Testis (tissue), 5 donors: ENCODE measurements at places on chromosomes 5 and 9. TPM values are rescaled to one million over a fixed set of nuclear protein-coding genes. Genes with fewer than 3 reads are reported as not detected.

PCDHA12 gene
- 1.9 TPM for polyA plus RNA-seq

PCDHGA7 gene
- polyA plus RNA-seq, result 1.6 TPM

DNA sequence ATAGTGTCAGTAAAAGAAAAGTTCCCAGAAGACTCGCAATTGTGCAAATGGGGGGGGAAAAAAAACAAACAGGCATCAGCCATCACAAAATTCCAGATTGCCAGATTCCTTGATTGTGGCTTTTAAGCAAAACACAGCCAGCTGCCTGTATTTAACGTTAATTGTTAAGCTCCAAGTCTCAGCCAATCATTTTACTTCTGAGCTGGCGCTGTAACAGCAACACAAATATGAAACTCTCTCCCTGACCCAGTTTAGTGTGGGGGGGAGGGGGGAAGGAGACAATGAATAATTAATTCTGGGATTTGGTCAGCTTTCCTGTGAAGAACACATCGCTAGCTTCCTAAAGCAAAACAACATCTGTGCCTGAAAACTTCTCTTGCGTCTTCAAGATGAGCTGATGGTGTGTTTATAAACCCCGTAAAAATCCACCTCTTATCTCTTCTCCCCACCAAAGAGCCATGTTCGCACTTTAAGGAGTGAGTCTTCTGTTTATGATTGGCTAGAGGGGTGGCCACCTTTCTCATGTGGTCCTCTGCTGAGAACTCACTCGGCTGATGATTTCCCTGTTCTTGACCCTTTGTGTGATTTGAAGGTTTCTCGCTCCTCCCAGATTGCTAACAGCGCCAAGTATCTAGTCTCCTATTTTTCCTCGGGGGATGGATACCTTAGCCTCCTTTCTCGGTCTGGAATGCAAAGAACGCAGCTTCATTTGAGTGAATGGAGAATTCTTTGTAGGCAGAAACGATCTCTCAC is 160.2 kb upstream of the DAPK1 start:
- DNase-seq, result peak; percentile 46

DNA sequence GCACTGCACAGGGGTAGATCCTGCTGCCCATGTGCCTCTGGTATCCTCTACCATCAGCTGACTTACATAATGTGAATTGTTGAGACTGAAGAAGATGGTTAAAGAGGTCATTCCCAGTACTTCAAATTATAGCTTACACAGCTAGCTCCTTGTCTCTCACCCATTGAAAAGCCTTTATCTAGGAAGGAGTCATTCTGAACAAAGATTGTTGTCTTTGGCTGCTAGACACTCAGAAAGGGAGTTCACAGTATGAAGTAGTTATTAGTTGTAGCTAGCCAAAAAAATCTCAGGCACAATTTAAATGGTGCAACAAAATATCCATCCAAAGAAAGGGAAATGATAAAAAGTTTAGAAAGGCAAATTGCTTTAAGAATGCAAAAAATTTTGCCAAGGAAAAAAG is 102.0 kb upstream of the NREP start:
- DNase-seq, result no peak

GRCh38 chr9:97660847-97661246 is 27.2 kb downstream of the NCBP1 start:
- DNase-seq, result no peak

- peak; percentile 2 for DNase-seq
Observed at GRCh38 chr9:138098116-138098907, 220.7 kb downstream of the CACNA1B start.

DNA sequence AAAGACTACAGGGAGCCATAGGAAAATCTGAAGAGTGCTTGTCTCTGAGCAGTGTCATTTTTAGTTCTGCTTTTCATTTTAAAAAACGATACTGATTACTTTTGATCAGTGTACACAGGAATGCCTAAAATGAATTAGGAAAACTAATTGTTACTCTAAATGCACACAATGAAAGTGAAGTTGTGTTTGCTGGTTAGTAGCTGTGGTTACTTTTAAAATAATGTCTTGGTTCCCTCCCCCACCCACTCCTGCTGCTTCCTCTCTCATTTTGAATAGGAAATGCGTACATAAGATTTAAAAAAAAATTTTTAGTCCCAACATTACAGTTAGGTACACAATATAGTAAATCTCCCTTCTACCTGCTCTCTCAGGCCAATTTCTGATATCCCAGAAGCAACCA is 47.5 kb upstream of the PLPP1 start:
- no peak for DNase-seq

DNA sequence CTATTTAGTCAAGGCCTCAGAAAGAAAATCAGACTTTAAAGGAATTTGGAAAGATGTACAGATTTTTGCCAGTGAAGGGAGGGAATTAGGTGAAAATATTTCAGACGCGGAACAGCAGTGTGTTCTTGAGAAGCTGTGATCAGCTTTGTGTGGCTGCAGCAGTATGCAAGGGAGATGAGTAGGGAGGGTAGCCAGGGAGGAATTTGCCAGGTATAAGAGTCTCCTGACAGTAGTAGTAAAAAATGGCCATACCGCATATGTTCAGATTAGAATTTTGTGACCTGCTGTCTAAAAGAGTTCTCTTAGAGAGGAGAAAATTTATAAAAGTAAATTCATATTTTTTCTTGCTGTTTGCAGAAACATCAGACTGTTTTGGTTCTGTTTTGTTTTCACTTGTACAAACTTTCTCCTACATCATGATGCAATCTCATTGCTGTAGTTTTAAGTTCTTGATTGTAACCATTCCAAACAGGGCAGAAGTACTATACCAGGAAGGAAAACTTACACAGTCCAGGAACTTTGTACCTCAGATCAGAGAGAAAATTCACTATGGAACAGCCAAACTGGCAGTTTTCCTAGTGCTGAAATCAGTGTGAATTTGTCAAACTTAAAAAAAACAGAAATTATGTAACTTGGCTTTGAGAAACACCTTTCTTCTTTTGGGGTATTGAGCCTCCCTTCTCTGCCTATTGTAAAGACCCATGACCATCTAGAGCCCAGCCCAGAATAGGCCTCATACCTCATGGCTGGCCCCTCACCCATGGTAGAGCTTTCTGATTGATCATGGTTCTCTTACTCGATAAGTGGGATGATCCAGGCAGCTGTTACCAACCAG is 78.4 kb upstream of the NR3C1 start:
- no peak for DNase-seq

GRCh38 chr5:138334867-138335447 is 3.1 kb upstream of the FAM53C start:
- no peak for DNase-seq

DNA sequence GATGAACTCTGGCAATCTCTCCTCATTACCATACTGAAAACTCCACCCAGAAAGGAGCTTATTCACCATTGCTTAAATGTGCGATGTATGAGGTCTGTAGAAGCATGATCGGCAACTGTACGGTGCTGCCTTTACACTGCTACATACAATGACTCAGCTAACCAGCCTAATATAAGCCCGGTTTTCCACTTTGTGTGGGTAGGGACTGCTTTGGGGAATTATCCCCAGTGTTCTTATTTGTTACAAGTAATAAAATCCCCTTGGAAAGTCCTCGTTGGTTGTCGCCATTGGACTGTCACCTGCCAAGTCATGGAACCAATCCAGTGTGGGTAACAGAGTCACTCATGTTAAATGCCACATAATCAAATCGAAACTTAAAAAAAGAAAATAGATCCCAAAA is 23.5 kb upstream of the TENT2 start:
- no peak for DNase-seq

GRCh38 chr5:142894749-142895148 is 124.6 kb downstream of the ARHGAP26 start:
- no peak for DNase-seq

DNA sequence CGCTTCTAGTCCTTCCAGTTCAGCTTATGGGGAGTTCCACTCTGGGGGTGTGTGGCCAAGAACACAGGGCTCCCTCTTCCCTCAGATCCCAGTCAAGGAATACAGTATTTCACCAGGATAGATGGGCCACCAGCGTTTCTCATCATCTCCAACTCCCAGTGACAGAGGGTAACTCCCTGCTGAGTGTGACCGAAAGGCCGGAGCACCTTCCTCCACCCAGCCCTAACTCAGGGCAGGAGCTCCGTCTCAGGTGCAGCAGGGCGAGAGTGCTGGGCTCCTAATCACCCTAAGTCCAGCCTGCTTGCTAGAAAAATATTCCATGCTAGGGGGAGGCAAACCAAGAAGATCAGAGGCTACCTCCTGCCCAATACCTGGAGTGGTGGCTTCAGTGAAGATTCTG is 102.6 kb downstream of the ADAMTS2 start:
- no peak for DNase-seq

- no peak for DNase-seq
Observed at GRCh38 chr5:172365948-172366608, 82.5 kb upstream of the UBTD2 start.

GRCh38 chr5:173324115-173325001 is 3.9 kb downstream of the STC2 start:
- peak; percentile 60 for DNase-seq

DNA sequence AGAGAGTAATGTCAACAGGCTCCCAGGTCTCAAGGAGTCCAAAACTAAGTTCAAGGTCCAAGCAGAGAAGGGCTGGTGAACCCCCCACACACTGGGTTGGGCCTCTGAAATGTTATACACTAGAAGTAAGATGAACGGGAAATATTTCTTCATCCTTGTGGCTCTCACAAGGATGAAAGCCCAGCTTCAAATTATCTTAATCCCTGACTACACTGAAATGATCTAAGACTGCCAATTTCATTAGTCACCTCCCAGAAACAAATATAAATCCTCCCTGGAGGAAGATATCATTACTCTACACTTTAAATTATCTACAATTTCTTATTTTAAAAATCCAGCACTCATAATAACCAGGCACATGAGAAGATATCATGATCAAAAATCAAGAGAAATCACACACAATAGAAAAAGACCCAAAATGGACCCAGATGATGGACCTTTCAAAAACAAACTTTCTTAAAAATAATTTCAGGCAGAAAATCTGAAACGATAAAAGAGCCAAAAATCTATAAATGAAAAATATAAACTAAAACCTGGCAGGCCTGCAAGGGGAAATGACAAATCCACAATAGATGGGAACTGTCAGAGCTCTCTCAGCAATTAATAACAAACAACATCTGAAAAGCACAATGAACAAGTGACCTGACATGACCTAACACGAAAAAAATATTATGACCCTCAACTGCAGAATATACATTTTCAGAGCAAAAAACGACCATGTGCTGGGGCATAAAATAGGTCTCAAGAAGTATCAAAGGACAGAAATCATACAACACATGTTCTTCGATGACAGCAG is 117.4 kb downstream of the GPR21 start:
- DNase-seq, result no peak
